ENCODE measurements at places on chromosomes 4 and X. TPM values are rescaled to one million over a fixed set of nuclear protein-coding genes. Genes with fewer than 3 reads are reported as not detected.

The BANK1 gene
- total RNA-seq = 0.91 TPM

DNA sequence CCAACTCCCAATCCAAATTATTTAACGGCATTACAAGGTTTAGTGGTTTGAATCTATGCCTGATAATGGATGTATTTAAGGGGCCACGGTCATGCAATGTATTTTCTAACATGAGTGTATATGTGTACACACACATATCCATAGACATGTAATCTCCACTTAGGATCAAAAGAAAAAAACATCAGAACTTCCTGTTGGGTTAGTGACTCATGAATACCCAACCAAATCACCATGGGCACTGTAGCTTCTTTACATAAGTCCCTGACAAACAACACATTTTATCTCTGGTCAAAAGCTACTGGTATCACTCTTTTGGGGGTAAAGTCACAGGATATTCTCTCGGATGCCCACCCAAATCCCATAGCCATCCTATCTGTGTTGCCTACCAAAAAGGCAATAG, 36.5 kb upstream of the TFDP3 start:
- no peak for DNase-seq
- H3K36me3 ChIP-seq = no peaks in the 10 kb centered on the region
- H3K4me1 ChIP-seq = no peaks in the 10 kb centered on the region
- no peak overlapping the region for H3K4me3 ChIP-seq

DNA sequence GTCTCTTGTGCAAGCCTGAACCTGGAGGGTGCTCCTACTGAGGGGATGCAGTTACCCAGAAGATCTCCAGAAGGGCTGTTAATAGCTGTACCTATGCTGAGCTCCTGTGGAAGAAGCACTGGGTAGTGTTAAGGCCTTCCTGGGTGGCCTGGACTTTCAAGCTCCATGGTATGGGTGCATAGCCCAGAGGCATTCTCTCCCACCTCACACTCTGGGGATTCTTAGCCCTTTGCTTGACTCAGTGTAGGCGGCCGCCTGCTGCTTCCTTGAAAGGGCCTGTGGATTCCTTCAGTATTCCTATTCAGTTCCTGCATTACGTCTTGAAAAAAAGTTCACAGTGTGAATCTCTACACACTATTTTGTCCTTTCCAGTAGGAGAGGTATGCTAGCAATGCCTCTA, 235.7 kb upstream of the MAGEB16 start:
- no peaks in the 10 kb centered on the region for H3K27me3 ChIP-seq
- H3K36me3 ChIP-seq = no peaks in the 10 kb centered on the region
- no peak overlapping the region for H3K4me3 ChIP-seq
- H3K27ac ChIP-seq = no peak overlapping the region
- no peaks in the 10 kb centered on the region for H3K4me1 ChIP-seq

The VSIG4 gene
- total RNA-seq = 20.5 TPM

- H3K27ac ChIP-seq = no peak overlapping the region
- no peak for DNase-seq
- no peaks in the 10 kb centered on the region for H3K4me1 ChIP-seq
- H3K36me3 ChIP-seq = no peaks in the 10 kb centered on the region
- H3K27me3 ChIP-seq = no peaks in the 10 kb centered on the region
- H3K4me3 ChIP-seq = no peak overlapping the region
Observed at GRCh38 chrX:116417214-116417613, 19.2 kb upstream of the SLC6A14 start.

- no peak overlapping the region for H3K4me3 ChIP-seq
- no peaks in the 10 kb centered on the region for H3K36me3 ChIP-seq
- DNase-seq = no peak
- H3K27me3 ChIP-seq = no peaks in the 10 kb centered on the region
- no peak overlapping the region for H3K27ac ChIP-seq
Observed at GRCh38 chr4:130257271-130257670, 1161.3 kb downstream of the C4orf33 start.
